A549 treated with DMSO at 1 μM for 4 hours (cell line): ENCODE measurements at places on chromosomes 6 and 20. TPM values are rescaled to one million over a fixed set of nuclear protein-coding genes. Genes with fewer than 3 reads are reported as not detected.

Gene MATN4
- total RNA-seq, result 0.09 to 0.14 TPM (median 0.13 TPM) in 4 of 5 replicates, not detected in the other

Gene CD83
- 1.9 to 3.3 TPM (median 2.3 TPM) in 5 replicates for total RNA-seq

Gene PKIB
- 0.32 to 0.84 TPM (median 0.74 TPM) in 5 replicates for total RNA-seq

Gene HSPA1L
- 1.00 to 2.0 TPM (median 1.9 TPM) in 5 replicates for total RNA-seq

Gene PROKR2
- total RNA-seq, result not detected in 5 replicates

Gene SLPI
- total RNA-seq, result 9.1 to 13.4 TPM (median 11.7 TPM) in 5 replicates

Gene RALY
- total RNA-seq, result 143 to 161 TPM (median 150 TPM) in 5 replicates

Gene ENPP5
- not detected in 5 replicates for total RNA-seq

Gene CRISP2
- total RNA-seq, result not detected in 5 replicates

Gene TREML2
- total RNA-seq, result not detected in 5 replicates

Gene FRK
- 1.5 to 2.1 TPM (median 1.8 TPM) in 5 replicates for total RNA-seq

Gene SIRPG
- not detected in 5 replicates for total RNA-seq

Gene SLC25A27
- 0.36 to 1.0 TPM (median 0.87 TPM) in 5 replicates for total RNA-seq

Gene TRIM10
- total RNA-seq, result not detected in 5 replicates

Gene NKAIN4
- total RNA-seq, result 6.3 to 10.1 TPM (median 7.0 TPM) in 5 replicates
